Stimulated activated naive CD8-positive, alpha-beta T cell treated with anti-CD3 and anti-CD28 coated beads, Interleukin-15, amount 100 ng/mL, for 72 hours (primary cell): ENCODE measurements at places on chromosomes 2 and 18.

- no peak for DNase-seq
Observed at GRCh38 chr2:6863792-6864191, 1.9 kb downstream of the CMPK2 start.

GRCh38 chr18:64090876-64091275 is 58.0 kb downstream of the LINC00305 start:
- no peak for DNase-seq

DNA sequence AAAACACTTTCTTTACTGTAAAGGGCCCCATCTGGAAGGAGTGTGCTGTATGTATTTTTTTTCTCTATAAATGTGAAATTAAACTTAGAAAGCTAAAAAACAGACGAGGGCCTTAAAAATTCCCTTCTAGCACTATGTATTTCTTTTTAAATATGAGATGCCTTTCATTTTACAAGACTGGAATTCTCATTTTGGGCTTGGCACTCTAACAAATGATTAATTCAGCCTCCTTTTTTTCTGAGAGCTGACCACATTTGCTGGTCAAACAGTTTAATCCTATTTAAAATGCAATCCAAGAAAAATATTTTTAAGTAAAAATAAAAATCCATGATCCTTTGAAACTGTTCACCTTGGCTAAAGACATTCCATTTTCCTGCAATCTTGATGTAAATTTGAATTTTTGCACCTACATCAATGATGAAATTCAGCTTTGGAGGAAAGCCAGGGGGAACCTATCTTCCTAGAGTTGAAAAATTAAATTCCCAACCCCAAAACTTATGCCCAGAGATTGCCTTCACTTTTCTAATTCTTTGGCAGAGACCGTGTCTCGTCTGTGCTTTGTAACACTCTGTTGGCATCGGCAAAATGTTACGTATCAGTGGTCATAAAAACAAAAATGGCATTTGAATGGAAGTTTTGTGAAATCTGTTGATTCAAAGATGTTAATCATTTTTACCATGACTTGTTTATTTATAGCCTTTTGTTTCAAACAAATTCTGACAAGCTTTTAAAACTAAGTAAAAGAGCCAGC is 284.5 kb downstream of the ZNF521 start:
- no peak for DNase-seq

DNA sequence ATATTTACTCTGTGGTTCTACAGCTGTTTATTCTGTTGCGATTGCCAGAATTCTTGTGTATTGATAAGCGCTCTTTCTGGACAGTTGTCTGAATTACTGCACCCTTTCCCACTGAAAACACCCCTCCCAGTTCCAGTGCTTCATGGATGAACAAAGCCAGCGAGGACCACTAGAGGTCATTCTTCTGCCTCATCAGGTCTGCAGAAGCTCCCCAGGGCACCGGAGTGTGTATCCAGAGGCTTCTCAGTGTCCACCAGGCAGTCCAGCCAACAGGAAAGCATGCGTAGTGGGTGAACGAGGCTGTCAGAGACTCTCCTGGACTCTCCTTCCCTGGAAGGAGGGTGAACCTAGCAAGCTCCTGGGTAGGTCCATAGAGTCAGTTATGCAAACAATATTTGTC is 40.6 kb upstream of the INHBB start:
- no peak for DNase-seq

DNA sequence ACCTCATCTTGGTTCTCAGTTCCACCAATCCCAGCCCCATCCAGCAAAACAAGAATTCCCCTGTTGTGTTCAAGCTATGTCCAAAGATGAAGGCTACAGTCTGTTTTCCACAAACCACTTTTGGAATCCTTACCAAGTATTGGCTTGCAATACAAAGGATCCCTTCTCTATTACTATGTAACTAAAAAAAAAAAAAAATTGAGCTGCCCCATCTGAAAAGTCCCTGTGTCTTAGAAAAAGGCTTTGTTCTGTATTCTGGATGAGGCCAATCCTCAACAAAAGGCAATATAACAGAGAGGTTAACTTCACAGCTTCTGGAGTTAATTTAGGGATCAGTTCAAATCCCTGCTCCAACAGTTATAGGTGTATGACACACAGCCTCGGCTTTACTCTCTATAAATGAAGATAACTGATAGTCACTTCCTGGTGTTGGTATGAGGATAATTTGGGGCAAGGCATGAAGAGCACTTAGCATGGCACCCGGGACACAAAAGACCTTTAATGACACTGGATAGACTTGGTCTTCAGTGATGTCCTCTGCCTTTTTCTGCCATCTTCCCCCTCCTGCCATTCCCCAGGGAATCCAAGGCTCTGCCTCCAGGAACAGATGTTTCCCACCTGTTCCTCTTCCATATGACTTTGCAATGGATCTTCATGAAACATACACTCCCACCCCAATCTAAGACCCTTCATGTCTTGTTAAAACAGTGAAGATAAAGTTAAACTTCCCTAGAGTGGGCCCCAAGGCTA is 61.2 kb upstream of the ATL2 start:
- no peak for DNase-seq

DNA sequence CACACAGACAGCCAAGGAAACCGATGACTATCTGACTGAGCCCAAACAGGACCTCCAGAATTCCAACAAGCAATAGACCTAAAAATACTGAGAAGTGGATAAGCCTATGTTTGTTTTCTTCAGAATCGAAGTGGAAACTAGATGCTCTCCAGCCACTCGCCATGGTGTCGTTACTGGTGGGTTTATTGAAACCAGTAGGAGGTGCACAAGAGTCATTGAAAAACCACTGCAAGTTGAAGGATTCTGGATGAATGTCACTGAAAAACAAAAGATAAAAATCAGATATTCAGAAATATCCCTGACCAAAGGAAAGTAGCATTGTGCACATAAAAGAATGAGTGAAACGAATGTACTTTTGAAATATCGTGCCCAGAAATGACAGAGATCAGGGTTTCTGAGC is 15.3 kb downstream of the TM4SF20 start:
- DNase-seq, result no peak

DNA sequence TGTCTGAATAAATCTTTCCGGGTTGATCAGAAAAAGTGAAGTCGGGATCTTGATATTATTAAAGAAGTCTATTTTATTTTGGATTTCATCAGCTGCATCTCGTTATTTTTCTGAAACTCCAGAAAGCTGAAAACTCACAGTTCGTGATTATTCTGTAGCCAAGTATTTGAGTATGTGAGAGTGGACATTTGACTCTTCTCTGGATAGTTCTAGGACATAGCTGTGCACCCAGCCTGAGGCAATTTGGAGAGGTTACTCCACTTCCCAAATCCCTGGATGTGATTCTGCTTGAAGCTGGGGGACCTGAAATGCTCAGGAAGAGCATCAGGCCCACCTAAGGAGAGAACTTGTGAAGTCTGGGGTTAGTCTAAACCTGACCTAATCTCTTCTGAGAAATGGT is 117.6 kb upstream of the PID1 start:
- no peak for DNase-seq

DNA sequence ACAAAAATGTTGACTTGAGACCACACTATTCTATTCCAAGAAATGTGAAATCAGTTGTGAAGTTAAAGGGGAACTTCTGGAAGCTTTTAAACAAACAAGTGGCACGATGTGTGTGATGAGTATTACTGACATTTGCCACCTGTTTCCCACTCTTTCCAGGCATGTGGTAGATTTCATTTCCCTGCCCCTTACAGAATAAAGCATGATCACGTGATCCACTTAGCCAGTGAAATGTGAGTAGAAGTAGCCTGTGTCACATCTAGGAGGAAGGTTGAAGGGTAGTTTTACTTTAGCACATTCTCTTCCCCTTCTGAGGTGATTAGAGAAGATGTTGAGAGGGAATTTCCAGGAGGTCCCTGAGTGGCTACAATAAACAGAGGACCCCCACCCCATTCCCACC is 3.8 kb downstream of the COL4A4 start:
- DNase-seq, result no peak

- no peak for DNase-seq
Observed at GRCh38 chr2:109264595-109265328, 135.8 kb downstream of the SH3RF3 start.

DNA sequence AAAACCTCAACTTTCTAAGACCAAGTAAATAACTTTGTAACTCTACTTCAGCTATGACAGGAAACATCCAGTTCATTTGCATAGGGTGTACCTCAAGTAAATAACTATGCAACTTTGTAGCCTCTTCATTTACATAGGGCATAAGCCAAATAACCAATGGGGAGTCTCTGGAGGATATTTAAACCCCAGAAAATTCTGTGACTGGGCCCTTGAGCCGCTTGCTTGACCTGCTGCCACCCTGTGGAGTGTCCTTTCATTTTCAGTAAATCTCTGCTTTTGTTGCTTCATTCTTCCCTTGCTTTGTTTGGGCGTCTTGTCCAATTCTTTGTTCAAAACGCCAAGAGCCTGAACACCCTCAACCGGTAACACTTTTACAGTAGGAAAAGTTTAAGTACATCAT is 1112.7 kb upstream of the NRXN1 start:
- no peak for DNase-seq

DNA sequence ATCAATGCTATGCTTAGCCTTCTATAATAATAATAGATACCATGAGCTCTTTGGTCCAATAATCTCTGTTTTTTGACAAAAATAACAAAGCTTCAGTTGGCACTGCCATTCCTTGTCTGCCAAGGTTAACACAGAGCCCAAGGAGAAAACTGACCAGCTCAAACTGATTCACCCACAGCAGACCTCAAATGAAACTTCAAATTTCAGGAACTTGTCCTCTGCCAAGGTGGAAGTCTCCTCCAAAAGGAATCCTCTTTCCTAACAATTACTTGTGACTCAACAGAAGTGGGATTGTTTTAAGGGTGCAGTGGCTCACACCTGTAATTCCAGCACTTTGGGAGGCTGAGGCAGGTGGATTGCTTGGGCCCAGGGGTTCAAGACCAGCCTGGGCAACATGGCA is 12.1 kb downstream of the AAK1 start:
- no peak for DNase-seq

DNA sequence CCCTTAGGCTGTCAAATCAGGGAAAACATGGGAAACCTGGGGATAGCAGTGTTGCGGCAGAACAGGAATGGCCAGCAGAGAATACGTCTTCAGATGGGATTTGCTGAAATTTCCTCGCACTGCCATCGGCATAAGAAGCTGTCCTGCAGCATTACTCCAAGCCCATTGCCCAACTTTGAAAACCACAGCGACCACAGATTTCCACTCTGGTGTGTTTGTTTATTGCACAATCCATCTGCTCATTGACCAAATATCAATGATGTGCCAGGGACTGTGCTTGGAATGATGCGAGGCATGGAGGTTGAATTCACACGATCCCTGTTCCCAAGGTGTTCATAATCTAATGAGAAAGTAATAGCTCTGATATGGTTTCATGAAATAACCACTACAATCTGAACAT is 383.3 kb upstream of the MYT1L start:
- no peak for DNase-seq

DNA sequence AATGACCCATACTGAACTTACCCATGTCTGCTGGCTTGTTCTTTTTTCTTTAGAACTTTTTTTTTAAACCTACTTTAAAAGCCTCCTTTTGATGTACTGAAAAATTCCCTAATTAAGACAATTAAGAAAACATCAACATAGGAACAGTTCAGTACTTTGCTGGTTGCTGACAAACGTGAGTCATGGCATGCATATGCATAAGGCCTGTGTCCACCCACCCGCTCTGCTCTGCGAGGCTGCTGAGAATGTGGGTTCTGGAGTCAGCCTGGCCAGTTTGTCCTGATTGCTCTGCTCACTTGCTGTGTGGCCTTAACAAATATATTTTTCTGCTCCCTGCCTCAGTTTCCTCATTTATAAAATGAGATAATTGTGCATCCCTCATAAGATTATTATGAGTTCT is 27.3 kb downstream of the LAMA3 start:
- DNase-seq, result no peak

- DNase-seq, result no peak
Observed at GRCh38 chr2:120204022-120204405, 19.2 kb downstream of the TMEM185B start.
